Right lobe of liver (tissue), 6 donors: ENCODE measurements at places on chromosomes 6 and 20.

GRCh38 chr6:29653452-29654038 is 3.3 kb upstream of the MOG start:
- no peak for DNase-seq

GRCh38 chr6:14086701-14087100 is 30.9 kb upstream of the CD83 start:
- no peak for DNase-seq

- DNase-seq, result no peak
Observed at GRCh38 chr6:141594874-141595273, 537.9 kb upstream of the GJE1 start.

- DNase-seq, result no peak
Observed at GRCh38 chr6:22884456-22884855, 315.1 kb downstream of the HDGFL1 start.

DNA sequence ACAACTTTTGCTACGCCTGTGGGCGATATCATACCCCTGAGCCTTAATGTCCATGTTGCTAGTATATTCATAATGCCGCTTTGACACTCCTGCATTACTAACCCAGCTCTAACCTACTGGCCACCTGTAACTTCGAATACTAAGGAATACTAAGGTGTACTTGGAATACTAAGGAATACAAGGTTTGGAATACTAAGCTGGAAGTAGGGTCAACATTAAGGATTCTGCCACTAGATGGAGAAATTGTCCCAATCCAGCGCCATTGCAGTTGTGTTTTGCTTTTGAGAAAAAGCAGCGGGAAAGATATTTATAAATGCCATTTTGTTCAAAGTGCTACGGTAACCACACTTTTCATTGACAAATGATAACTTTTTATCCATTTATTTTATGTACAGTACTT is 10.7 kb downstream of the TBXT start:
- DNase-seq, result no peak

GRCh38 chr6:159788753-159789376 is 537 bp downstream of the TCP1 start:
- DNase-seq, result peak; percentile 81

GRCh38 chr6:121668259-121668658 is 232.8 kb downstream of the GJA1 start:
- DNase-seq, result no peak

GRCh38 chr6:109118871-109119354 is 23.6 kb downstream of the CEP57L1 start:
- no peak for DNase-seq
